Fibroblast of skin of scalp (primary cell): ENCODE measurements at places on chromosomes 1 and 21.
A peak's percentile ranks its signal among the peaks of the same experiment; 100 is the strongest.

DNA sequence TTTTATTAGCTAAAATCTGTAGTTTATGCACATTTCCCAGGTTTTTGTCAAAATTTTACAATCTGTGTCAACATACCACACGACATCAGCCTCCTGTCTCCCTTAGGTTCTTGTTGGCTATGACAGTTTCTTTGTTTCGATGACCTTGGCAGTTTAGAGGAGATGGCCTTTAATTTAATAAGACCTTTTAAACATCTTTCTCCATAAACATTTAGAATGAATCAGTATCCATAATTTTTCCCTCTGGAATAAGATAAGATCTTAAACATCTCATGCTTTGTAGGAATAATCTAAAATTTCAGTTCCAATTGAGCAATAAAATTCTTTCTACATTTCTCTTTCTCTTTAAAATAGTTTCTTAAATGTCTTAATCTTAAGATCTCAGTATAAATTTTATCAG lies 28.7 kb upstream of the DYRK1A start:
- DNase-seq, result no peak

- peak; percentile 19 for DNase-seq
Measured at GRCh38 chr1:54850069-54850730, 36.8 kb downstream of the DHCR24 start.

DNA sequence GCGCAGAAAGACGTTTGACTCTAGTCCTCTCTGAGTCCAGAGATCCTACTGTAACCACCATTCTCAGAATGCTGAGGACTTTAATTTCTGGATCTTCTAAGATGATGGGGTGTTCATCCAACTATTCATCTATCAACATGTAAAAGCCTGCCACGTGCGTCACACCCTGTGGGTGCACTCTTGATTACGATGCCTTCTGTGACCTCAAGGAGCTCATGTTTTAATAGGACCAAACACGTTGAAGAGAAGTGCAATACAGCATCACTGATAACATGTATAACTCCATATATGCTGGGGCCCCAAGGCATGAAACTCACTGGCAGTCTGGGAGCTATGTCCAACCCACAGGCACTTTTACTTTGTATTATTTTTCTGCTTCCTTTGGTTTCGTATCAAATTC lies 19.0 kb downstream of the KIAA0040 start:
- no peak for DNase-seq

- no peak for DNase-seq
Measured at GRCh38 chr1:227434808-227435444, 116.6 kb upstream of the CDC42BPA start.

GRCh38 chr1:89957107-89957506 lies 37.8 kb upstream of the ZNF326 start:
- no peak for DNase-seq

DNA sequence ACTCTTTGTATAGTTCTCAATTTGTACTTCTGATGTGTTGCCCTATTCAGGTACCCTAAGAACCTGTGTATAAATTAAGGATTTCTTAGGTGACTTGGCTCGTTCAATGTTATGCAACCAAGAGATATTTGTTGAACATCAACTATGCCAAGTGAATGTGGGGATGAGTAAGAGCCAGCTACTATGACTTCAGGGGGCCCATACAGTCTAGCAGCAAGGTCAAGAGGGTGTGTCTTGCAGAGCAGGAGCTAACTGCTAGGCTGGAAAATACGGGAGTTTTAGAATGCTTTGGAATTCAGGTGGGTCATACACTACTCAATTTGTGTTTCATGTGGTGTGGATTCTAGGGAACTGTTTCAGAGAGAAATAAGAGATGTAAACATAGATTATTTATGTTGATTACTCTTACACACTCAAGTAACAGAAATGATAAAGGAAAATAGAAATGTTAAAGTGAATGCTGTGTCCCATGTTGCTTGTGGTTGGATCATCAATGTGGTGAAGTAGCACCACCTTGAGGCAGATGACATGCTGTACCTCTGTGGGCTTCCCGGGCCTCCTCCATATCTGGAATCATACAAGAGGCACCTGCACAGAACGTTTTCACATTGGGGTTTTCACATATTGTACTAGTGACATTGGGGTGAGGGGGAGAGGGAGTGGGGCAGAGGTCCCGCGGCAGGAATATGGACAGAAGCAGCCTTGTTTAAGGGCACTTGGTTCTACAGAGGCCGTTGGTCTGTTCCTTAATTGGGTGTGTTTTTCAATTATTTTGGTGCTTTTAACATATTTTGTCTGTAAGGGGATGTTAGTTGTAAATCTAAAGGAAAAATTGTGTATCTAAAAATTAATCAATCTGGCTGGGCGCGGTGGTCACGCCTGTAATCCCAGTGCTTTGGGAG lies 12.4 kb downstream of the ARPC5 start:
- DNase-seq, result peak; percentile 73

DNA sequence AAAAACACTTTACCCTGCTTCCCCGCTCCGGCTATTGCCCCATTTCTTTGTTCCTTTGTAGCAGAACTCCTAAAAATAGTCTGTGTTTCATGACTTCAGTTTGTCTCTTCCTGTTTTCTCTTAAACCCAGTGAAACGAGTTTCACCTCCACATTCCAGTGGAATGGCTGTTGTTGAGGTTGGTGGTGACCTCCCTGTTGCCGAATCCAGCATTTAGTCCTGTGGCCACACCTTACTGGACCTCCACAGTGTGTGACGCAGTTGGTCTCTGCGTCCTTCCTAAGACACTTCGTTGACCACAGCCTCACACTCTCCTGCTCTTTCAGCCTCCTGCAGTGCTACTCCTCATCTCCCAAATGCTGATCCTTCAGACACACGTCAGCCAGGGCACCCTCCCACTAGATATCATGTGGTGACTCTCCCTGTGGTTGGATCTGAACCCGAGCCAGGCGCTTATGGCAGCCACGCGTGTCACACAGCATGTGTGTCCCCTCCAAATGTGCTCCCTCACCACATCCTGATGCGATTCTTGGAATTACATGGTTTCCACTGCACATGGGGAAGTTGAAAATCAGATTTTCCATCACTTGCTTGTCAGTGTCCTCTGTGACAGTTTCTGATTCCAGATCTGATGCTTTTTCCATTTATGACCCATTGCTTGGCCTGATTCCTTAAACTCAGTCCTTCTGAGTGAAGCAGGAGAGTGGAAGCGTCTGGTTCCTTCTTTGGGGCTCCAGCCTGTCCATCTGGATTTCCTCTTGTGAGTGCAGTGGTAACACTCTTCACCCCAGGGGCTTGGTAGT lies 99.1 kb upstream of the ARTN start:
- DNase-seq, result peak; percentile 80

- peak; percentile 95 for DNase-seq
Measured at GRCh38 chr21:29208682-29209059, 78.2 kb downstream of the MAP3K7CL start.

DNA sequence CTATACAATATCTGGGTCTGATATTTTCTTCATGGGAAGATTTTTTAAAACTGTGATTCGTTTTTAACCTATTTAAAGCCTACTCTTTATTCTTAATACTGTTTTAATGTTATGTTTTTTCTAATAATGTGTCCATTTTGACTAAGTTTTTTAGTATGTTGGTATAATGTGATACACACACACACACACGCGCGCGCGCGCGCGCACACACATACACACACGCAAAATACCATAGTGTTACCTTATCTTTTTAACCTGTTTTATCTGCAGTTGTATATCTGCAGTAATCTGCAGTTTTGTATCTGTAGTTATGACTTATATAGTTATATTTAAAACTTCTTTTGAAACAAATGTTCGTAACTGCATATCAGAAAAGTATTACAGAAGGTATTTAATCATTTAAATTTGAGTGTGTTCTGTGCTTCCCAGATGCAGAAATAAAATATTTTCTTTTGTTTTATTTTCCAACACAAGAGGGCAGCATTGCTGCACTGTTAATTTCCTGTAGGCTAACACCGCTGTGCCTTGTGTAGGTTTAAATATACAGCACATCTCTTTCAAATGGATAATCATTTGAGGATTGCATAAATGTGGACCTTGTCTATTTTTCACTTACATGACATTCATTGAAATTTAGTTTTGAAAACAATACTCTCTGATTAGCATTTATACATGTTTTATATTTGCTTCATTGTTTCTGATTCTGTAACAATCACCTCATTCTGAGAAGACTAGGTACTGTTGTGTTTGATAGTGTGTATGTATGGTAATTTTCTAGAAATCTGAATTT lies 166.1 kb downstream of the PDE4B start:
- DNase-seq, result peak; percentile 61
